Fibroblast of skin of right biceps (primary cell): ENCODE measurements at places on chromosomes 4 and X.

GRCh38 chr4:168484626-168485025 is 4.3 kb upstream of the DDX60L start:
- peak; percentile 94 for DNase-seq

DNA sequence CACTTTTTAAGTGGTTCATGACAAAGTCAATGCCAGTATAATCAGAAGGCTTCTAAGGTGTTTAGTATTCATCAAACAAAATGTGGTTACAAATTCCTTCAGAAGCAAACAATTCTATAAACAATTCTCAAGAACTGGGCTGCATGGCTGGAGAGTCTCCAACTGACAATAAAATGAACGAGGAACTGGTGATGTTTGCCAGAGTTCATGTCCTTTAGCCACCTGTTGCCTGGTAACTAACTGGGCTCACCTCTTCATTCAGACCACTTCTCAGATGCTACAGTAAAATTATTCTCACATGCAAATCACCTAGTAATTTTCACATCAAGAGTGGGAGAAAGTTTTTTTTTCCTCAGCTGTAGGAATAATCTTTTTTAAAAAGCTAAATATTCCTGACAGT is 53.3 kb downstream of the CAMK2D start:
- DNase-seq: no peak

GRCh38 chrX:149283853-149284252 is 221.3 kb downstream of the IDS start:
- DNase-seq: no peak

DNA sequence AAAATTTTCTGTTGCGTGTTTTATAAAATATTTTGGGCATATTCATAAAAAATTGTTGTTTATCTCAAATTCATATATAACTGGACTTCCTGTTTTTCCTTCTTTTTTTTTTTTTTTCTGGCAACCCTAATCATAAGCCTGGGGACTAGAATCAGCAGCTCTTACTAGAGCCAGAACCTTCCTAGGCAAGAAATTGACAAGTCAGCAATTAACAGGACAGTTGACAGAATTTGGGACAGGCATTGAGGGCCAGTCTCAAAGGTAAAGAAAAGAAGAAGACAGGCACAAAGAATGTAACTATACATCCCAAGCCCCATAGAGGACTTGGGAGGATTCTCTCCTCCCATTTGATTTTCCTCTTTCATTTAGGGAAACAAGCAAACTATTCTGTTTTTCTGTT is 35.0 kb upstream of the HS3ST1 start:
- DNase-seq: no peak

DNA sequence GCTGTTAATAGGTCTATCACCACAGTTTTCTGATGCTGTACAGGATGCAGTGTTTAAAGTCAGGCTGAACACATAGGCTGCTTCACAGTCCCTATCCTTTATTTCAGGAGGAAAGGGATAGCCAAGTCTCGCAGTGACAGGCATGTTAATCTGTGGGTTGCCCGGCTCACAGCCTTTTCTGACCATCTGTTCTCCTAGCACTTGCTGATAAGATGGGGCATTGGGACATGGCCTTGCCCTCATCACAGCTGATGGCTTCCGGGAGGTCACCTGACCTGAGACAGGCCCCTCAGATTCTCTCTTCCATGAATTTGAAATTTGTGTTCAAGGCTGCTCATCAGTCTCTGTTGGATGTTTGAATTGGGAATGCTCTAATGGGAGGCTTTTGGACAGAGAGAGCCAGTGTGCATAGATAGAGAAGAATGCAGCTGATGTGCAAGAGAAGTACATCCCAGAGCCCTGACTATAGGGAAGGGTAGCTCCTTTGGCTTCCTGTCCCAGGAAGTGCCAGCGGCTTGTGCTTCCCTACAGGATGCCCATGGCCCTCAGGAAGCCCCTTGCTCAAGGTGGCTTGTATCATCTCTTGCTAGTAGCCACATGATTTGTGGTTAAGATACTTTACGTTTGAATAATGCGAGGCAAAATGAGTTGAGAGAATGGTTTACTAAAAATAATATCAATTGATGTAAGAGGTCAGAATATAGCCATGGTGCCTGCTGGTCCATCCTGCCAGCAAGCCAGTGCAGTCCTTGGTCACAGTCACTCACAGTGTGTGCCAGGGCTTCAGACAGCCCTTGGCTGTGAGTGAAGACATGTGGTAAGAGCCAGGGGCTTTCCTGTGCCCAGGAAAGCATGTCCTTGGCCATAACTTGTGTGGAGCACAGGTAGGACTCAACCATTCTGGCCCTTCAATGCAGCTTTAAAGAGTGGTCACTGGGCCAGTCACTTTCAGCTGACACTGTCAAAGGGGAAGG is 88.6 kb downstream of the TSPAN7 start:
- DNase-seq: no peak

DNA sequence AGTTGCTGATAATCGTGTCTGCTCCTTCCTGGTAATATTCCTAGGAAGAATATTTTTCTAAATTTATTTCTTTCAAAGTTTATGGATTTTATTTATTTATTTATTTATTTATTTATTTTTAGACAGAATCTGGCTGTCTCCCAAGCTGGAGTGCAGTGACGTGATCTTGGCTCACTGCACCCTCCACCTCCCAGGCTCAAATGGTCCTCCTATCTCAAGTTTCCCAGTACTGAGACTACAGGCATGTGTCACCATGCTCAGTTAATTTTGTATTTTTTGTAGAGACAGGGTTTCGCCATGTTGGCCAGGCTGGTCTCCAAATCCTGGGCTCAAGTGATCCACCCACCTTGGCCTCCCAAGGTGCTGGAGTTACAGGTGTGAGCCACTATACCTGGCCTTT is 48.9 kb downstream of the PDLIM5 start:
- DNase-seq: no peak

GRCh38 chr4:55008166-55009056 is 117.0 kb downstream of the KDR start:
- no peak for DNase-seq

GRCh38 chr4:150962245-150962644 is 52.8 kb downstream of the LRBA start:
- DNase-seq: no peak

DNA sequence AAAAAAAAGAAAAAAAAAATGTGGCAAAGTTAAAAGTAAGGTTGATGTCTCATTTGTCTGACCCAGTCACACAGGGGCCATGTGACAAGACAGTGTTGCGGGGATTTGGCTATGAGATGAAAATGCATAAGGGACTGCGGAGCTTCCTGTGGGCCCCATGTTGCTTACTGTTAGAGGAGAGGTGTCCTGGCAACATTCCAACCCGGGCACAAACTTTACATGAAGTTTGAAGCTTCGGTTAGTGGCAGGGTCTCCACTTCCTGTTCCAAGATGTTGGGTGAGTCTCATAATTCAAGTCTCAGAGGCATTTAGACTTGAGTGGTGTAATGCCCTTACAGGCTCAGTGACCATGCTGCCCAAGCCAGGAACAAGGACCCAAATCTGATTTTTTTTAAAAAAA is 111.3 kb downstream of the MAML3 start:
- no peak for DNase-seq
